Activated naive CD4-positive, alpha-beta T cell treated with anti-CD3 and anti-CD28 coated beads for 36 hours (primary cell): ENCODE measurements at places on chromosomes 13 and 19.

- no peak for DNase-seq
Measured at GRCh38 chr19:15365264-15365663, 14.3 kb downstream of the AKAP8 start.

DNA sequence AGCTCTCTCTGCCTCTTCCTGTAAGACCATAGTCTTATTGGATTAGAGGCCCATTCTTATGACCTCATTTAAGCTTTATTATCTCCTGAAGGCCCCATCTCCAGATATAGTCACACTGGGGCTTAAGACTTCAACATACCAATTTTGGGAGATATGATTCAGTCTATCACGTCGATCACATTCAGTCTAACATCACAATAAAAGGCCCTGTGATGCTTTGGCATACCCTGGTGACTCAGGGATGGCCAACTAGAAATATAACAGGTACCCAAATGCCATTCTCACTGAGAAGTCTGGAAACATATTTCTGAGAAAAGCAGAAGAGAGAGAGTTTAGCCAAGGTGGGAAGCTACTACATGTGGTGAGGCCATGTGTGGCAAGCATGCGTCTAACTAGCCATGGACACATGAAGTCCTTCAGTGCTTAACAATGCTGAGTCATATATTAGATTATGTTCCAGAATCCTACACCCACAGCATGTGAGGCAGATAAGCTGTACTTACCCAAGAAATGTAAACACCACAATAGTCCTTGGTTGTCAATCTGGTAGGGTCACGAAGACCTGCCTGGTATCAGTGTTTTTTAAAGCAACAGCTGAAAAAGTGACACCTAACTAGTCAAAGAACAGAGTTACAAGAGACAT lies 485.1 kb downstream of the FOXO1 start:
- no peak for DNase-seq

GRCh38 chr13:110218581-110219201 lies 88.3 kb downstream of the COL4A1 start:
- DNase-seq: no peak

- no peak for DNase-seq
Measured at GRCh38 chr13:92833071-92833470, 393.5 kb upstream of the GPC6 start.

- DNase-seq: no peak
Measured at GRCh38 chr13:47038188-47038587, 141.3 kb upstream of the HTR2A start.

DNA sequence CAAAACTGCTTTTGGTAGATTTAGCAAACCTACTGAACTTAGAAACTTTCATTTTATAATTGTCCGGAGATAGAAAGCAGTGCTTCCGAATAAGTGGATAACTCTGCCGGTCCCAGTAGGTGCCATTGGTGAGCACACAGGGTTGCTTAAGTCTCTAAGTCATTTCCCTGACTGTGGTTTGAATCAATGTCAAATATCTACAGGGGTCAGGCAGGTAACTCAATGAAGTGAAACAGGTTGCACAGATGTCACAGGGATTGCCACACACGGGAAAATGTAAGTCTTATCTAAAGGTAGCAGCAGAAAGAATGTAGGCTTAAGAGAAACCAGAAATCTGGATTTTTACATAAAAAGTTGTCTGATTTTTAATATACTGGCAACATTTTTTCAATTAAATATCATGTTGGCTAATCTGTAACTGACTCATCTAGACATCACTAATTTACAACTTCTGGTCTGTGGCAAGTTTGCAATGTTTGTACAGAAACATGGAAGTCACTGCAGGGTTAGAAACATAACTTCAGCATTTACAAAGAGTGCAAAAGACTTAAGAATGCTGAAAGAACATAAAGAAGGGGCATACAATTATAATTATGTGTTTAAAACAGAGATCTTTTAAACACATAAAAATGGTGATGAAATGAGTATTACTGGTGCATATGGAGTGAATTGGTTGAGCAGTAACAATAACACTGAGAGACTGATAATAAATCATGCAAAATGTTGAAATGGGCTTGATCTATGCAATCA lies 14.3 kb upstream of the LRRC63 start:
- DNase-seq: no peak

- no peak for DNase-seq
Measured at GRCh38 chr13:74977498-74977897, 504.5 kb downstream of the TBC1D4 start.

DNA sequence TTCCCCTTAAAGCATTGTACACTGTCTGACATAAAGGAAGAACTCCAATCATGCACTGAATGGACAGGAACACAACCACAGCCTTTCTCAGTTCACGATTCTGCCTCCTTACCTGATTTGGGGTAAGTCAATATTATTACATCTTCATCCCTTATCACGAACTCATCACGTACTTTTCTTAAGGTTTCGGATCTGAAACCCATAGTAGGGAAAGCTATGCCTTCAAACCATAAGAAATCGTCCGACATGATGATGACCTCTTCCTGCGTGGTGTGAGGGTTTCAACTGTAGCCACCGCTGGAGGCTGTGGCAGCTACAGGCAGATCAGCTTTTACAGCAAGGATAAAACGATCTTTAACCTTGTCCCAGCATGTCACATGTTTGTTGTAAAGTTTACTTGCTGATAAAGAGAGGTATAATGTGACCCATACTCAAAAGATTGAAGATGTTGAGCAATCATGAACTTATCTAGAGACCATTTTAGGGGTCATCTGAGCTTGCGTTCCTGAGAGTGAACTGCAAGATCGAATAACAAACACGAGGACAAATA lies at the start of gene SULT2A1:
Gene SULT2A1, minus strand, starts transcription at position 306 of the 550 bp plus-strand sequence. Its CDS starts 58 bp downstream, at position 248.
- no peak for DNase-seq

GRCh38 chr13:30394751-30395191 lies 27.5 kb upstream of the UBE2L5 start:
- DNase-seq: no peak

- DNase-seq: no peak
Measured at GRCh38 chr13:27551562-27551961, 68.8 kb downstream of the LNX2 start.

GRCh38 chr13:74452176-74452575 lies 318.0 kb upstream of the KLF12 start:
- DNase-seq: no peak

DNA sequence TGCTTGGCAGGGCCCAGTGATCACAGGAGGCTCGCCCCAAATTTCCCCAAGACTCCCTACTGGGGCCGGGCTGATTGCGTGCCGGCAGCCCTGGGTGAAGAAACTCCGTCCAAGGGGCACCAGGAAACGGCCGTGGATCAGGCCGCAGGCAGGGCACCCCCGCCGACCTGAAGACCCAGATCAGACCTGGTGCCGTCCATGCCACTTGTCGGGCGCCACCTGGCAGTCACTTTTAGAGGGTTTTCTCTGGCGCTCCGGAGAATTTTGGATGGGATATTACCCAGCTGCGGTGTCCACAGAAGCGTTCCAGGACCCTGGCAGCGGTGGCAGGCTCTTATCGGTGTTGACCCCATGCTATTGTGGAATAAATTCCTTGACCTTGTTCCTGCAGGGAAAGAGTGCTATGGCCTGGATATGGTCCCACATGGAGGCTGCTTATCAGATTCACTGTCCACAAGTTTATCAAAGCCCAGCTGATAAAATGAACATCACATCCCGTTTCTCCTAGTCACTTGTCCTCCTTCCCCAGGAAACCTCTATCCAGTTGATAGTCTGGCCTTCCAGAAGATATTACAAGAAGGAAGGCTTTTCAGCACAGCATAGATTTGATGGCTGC lies 38.2 kb downstream of the IGFL2 start:
- DNase-seq: no peak

- DNase-seq: no peak
Measured at GRCh38 chr13:51999921-52000320, 11.3 kb downstream of the ATP7B start.
